ENCODE measurements at places on chromosomes 12 and 14. TPM values are rescaled to one million over a fixed set of nuclear protein-coding genes. Genes with fewer than 3 reads are reported as not detected.

BCL2L2 gene
- total RNA-seq = 16.9 TPM

RASSF8 gene
- total RNA-seq = 11.6 TPM

NTS gene
- 84.7 TPM for total RNA-seq

PAPLN gene
- total RNA-seq = 5.5 TPM

Data from A549 treated with Mapracorat at 1 μM for 4 hours (cell line).